ENCODE measurements at places on chromosomes 11 and 22. TPM values are rescaled to one million over a fixed set of nuclear protein-coding genes. Genes with fewer than 3 reads are reported as not detected.
A peak's percentile ranks its signal among the peaks of the same experiment; 100 is the strongest.

DNA sequence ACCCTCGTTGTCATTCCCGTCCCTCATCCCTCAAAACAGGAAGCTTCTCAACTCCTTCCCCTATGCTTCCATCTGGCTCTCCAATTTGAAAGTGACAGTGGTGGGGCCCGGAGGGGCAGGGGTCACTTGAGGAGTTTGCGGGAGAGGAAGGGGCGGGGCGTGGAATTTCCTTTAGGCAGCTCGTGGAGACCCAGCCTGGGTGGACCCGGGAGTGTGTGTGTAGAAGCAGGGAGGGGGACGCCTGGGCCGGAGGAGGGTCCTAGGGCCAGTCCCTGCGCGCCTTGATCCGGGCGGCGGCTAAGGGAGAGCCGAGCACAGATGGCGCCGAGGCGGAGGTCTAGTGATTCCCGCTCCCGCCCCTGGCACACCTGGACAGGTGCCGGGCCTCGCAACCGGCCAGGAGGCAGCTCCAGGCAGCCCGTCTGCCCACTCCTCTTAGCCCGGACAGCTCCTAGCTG, 7.8 kb upstream of the PAX6 start:
- no peaks in the 10 kb centered on the region for H3K36me3 ChIP-seq
- H3K27me3 ChIP-seq = peaks cover 93% of the 10 kb centered on the region
- DNase-seq = no peak
- H3K4me3 ChIP-seq = no peak overlapping the region
- H3K27ac ChIP-seq = no peak overlapping the region

The ARHGAP32 gene
- 6.5 TPM for total RNA-seq

- H3K27ac ChIP-seq = no peak overlapping the region
- no peak for DNase-seq
- no peak overlapping the region for H3K4me3 ChIP-seq
- no peaks in the 10 kb centered on the region for H3K27me3 ChIP-seq
- no peaks in the 10 kb centered on the region for H3K4me1 ChIP-seq
These were observed 171.0 kb downstream of the ST3GAL4 start for GRCh38 chr11:126526471-126526870.

DNA sequence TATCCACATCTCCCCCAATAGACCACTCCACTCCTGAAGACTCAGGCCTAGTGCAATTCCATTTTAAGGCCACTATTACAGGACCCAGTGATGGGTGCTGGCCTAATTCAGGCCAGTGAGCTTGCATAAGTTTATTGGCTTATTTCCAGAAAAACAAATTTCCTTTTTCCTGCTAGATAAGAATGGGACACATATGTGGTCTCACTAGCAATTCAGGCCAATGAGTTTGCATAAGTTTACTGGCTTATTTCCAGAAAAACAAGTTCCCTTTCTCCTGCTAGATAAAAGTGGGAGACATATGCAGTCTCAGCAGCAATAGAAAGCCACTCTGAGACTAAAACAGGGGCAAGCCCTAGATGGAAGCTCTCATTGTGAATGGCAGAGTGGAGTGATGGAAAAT, 22.4 kb downstream of the ADM start:
- no peak overlapping the region for H3K4me3 ChIP-seq

The NLRP6 gene
- total RNA-seq = 3.8 TPM

DNA sequence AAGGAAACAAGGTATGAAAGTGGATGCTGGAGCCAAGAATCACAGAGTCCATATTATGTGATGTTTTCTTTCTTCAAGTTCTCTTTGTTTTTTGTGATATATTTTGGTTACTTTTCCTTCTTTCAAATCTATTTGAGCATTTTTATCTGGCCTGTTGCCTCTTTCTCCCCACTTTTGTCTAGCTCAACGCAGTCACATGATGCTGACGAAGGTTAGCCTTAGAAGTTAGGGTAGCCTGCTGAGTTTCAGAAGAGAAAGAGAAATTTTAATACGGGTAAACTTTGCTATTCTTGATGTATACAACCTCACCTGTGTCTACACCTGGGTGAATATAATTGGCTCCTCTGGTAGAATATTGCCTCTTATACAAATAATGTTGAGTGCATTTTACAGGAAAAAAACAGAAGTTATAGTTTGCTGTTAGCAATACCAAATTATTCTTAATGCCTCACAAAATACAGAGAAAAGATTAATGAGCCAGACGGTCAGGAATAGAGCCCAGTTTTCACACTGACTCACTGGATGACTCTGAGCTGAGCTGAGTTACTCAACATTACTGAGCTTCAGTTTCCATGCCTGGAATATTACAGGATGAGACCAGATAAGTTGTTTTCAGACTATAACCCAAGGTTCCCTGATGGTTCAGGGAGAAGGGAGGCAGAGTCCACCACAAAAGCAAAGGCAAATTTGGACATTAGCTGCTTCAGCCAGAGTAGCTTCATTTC, 161.6 kb upstream of the BDNF start:
- H3K27ac ChIP-seq = no peak overlapping the region
- H3K36me3 ChIP-seq = no peaks in the 10 kb centered on the region
- no peaks in the 10 kb centered on the region for H3K27me3 ChIP-seq
- H3K4me3 ChIP-seq = no peak overlapping the region
- H3K4me1 ChIP-seq = no peaks in the 10 kb centered on the region

The NUDT8 gene
- 31.0 TPM for total RNA-seq

The CADM1 gene
- not detected for total RNA-seq

The P2RY6 gene
- not detected for total RNA-seq

- no peak overlapping the region for H3K4me3 ChIP-seq
- DNase-seq = peak; percentile 82
- no peaks in the 10 kb centered on the region for H3K27me3 ChIP-seq
- no peak overlapping the region for H3K27ac ChIP-seq
- H3K4me1 ChIP-seq = peaks cover 26% of the 10 kb centered on the region
These were observed 27.3 kb downstream of the SLC1A2 start for GRCh38 chr11:35391922-35392688.

The OVCH2 gene
- total RNA-seq = not detected

The NCR3LG1 gene
- 5.0 TPM for total RNA-seq

DNA sequence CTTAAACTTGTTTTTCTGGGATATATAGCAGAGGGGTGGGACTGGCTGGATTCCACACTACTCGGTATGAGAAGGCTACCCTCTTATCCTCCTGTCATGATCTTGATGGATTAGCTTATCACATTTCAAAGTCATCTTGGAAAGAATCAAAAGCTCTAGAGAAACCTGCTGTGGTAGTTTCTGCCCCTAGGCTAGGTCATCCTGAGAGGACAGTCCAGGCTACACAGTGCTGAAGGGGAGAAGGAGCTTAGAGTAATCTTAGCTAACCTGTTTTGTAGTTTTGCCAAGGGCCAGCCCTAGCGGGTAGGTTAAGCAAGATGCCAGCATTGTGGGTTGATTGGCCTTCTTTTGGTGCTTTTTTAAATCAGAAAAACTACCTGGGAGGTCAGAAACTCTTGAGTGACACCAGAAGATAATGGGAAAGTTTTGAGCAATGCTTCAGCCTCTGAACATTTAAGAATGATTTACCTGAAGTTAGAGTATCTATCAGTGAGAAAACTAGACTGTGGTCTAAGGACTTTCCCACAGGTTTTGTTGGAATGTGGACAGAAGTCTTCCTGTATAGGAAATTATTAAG, 21.3 kb downstream of the PIWIL4 start:
- no peaks in the 10 kb centered on the region for H3K27me3 ChIP-seq
- no peaks in the 10 kb centered on the region for H3K36me3 ChIP-seq

The NXPE2 gene
- total RNA-seq = not detected

The TRABD gene
- total RNA-seq = 79.4 TPM

DNA sequence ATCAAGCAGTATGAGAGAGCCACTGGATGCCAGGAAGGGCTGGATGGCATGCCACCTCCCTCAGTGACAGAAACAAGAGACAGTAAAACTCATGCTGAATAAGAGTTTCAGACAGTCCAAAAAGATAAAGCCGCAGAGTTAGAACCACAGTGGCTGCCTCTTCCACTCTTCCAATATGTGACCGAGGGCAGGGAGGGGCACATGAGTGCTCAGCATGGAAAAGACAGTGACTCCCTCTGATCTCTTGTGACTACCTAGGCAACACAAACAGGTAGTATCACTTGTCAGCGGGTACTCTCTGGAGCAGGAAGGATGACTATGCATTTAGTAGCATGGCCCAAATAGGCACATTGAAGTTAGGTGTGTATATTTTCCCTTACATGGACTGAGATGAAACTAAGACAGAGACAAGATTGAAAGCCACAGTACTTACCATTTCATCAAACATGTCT, 295.4 kb downstream of the CADM1 start:
- no peaks in the 10 kb centered on the region for H3K27me3 ChIP-seq
- DNase-seq = no peak
- no peak overlapping the region for H3K27ac ChIP-seq
- H3K4me1 ChIP-seq = no peaks in the 10 kb centered on the region

GRCh38 chr11:83895516-83895915, 609.3 kb upstream of the CCDC90B start:
- no peak overlapping the region for H3K27ac ChIP-seq
- H3K4me1 ChIP-seq = no peaks in the 10 kb centered on the region
- H3K36me3 ChIP-seq = no peaks in the 10 kb centered on the region
- H3K27me3 ChIP-seq = no peaks in the 10 kb centered on the region

DNA sequence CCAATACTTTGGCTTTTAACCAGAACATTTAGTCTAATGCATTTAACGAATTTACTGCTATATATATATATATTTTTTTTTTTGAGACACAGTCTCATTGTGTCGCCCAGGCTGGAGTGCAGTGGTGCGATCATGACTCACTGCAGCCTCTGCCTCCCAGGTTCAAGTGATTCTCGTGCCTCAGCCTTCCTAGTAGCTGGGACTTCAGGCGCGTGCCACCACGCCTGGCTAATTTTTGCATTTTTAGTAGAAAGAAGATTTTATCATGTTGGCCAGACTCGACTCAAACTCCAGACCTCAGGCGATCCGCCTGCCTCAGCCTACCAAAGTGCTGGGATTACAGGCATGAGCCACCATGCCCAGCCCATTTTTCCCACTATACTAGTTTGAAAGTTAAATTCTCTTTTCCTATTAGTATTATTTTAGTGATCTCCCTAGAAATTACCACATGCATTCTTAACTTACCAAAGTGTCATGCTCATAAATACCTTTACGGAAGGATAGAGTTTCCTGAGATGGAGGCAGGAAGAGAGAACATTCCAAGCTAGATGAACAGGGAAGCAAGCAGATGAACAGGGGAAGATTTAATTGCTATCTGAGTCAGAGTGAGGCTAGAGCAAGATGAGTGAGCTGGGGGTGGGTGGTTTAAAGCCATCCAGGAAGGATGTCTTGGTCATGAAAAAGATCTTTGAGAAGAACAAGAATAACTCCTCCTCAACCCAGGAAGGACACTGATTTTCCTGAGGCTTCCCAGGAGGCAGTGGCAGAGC, 4.4 kb upstream of the PGAP2 start:
- no peak for DNase-seq
- peaks cover 2% of the 10 kb centered on the region for H3K36me3 ChIP-seq
- no peaks in the 10 kb centered on the region for H3K27me3 ChIP-seq

The CDC42EP2 gene
- total RNA-seq = 0.18 TPM

The KDM4D gene
- total RNA-seq = 2.4 TPM

The CAPN1 gene
- 57.9 TPM for total RNA-seq

DNA sequence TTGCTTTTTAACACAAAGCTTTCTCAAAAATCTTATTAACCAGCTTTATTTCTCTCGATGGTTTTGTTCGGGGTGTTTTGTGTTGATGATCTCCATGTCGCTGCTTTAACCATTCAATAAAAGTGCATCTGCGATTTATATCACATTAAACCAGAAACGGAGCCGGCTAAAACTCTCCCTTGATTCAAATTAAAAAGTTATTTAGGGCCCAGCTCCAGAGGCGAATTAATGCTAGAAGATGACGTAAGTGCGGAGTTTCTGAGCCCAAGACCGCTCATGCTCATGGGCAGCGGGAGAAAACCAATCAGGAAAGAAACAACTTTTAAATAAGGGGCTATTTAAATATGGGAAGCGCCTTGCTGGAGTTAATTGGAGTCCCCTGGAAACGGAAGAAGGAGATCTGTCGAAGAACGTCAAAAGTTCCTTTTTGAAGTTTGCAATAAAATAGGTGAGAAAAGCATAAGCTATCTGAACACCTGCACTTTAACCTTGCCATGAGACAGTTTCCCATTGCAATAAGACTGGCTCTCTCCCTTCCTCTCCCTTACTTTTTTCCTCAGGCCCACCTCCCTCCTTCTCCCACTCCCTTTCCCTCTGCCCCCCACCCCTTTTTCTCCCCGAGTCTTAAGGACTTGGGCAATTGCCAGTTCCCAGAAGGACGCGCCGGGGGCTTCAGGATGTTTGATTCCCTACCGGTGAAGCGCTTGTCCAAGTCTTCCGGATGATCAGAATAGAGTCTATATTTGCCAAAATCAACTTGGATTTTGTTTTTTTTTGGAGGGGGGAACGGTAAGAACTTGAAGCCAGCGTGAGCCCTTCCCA, 1.9 kb upstream of the DBX1 start:
- H3K27me3 ChIP-seq = peaks cover 99% of the 10 kb centered on the region
- no peak for DNase-seq
- H3K27ac ChIP-seq = no peak overlapping the region
- no peak overlapping the region for H3K4me3 ChIP-seq

DNA sequence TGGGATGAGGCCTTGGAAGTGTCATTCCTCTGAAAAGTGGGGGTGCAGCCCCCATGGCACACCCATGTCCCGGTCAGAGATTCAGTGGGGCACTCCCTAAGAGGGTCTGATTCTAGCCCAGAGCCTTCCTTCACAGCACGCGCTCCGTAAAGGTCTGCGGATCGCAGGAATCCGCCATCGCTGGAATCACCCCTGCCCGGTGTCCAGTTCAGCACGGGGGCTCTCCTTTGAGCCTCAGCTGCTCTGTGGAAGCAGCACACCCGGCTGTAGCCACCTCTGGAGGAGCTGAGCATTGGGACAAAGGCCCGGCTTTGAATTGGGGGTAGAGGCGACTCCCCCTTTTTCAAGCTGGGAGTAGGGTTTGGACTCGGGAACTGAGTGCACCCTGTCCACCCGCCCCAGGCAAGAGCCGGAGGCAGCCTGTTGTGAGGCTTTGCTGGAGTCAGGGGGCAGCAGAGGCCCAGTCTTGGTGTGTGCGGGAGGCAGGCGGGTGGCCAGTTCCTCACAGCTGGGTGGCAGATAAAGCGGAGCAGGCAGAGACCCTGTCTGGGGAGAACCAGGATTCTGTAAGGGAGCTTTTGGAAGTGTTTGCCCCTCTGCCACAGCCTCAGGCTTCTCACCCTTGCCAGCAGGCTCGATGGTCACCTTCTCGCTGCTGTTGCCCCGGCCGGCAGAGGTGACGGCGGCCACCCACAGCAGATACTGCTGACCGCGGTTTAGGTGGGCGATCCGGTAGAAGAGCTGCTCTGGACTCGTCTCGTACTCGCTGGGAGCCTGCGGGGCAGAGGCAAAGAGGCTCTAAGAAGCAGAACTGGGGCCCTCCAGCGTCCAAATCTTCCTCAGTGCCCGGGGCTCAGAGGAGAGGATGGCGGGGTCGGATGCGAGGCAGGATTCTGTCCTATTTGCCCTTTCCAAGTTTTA, 115.9 kb downstream of the CEP164 start:
- H3K36me3 ChIP-seq = no peaks in the 10 kb centered on the region
- DNase-seq = peak; percentile 19
- no peaks in the 10 kb centered on the region for H3K4me1 ChIP-seq
- H3K27me3 ChIP-seq = peaks cover 6% of the 10 kb centered on the region
- H3K27ac ChIP-seq = no peak overlapping the region

GRCh38 chr22:25748704-25749103, 6.7 kb downstream of the MYO18B start:
- H3K36me3 ChIP-seq = peaks cover 3% of the 10 kb centered on the region
- no peak overlapping the region for H3K4me3 ChIP-seq
- DNase-seq = no peak
- peak overlapping the region; percentile 36 for H3K27ac ChIP-seq
- H3K27me3 ChIP-seq = no peaks in the 10 kb centered on the region
- H3K4me1 ChIP-seq = peaks cover 30% of the 10 kb centered on the region

- no peak for DNase-seq
- H3K27ac ChIP-seq = no peak overlapping the region
- H3K27me3 ChIP-seq = no peaks in the 10 kb centered on the region
- H3K36me3 ChIP-seq = no peaks in the 10 kb centered on the region
These were observed 13.8 kb upstream of the MB start for GRCh38 chr22:35630891-35631290.

All from activated naive CD8-positive, alpha-beta T cell treated with anti-CD3 and anti-CD28 coated beads for 36 hours (primary cell).